ENCODE measurements at places on chromosomes 1 and 21.

GRCh38 chr1:222288053-222288452 lies 259.9 kb downstream of the HHIPL2 start:
- ATAC-seq: no peak

DNA sequence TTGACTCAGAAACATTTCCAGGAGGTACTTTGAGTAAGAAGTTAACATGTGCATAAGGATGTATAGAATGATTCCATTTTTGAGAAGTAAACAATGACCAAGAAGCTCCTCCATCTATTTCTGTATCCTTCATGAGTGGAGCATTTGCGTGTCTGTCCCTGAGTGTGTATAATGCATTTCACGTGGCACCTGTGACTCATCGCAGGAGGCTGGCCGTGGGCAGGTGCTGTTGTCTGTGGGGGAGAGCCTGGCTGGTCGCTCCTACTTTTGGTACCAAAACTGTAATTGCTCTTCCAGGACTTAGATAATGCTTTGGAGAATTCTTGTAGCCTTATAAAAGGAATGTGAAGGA lies 16.5 kb downstream of the SLC37A1 start:
- ATAC-seq: no peak

GRCh38 chr1:154014154-154014907 lies 23.8 kb downstream of the RPS27 start:
- no peak for ATAC-seq

DNA sequence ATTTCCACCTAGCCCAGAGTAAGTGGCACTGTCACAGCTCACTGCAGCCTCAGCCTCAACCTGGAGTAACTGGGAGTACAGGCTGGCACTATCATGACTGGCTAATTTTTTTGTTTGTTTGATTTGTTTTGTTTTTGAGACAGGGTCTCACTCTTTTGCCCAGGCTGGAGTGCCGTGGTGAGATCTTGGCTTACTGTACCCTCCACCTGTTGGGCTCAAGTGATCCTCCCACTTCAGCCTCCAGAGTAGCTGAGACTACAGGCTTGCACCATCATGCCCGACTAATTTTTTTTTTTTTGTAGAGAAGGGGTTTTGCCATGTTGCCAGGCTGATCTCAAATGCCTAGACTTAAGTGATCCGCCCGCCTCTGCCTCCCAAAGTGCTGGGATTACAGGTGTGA lies 2.5 kb downstream of the UCK2 start:
- ATAC-seq: no peak

GRCh38 chr1:10520952-10521351 lies 46.2 kb downstream of the PEX14 start:
- ATAC-seq: no peak

- no peak for ATAC-seq
Measured at GRCh38 chr1:205858141-205858961, 8.4 kb upstream of the PM20D1 start.

GRCh38 chr1:109667452-109668122 lies at the start of gene GSTM2:
TSS of gene GSTM2 (plus strand) at chr1:109668057. CDS start at chr1:109668116, 59 bp downstream.
- ATAC-seq: peak; percentile 99

- ATAC-seq: no peak
Measured at GRCh38 chr1:167943541-167943940, 6.7 kb upstream of the MPC2 start.

DNA sequence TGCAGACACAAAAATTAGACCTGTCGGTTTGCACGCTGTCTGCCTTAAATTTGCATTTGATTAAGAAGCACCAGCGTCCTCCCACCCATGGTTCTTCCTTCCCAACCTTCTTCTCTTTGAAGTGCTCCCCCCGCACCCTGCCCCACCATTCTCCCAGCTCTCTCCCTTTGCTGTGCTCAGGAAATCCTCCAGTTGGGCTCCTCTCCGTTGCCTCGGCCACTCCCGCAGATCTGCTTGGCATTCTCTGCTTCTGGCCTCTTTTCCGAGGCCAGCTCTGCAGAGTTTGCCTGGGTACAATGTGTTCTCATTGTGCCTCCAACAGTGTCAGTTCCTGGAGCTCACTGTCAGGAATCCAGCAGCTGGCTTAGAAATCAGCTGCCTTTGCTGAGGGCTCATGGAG lies 126.1 kb downstream of the NAV1 start:
- ATAC-seq: no peak

GRCh38 chr1:164647211-164647610 lies 88.2 kb downstream of the PBX1 start:
- ATAC-seq: no peak

GRCh38 chr21:21715266-21715969 lies 717.2 kb downstream of the NCAM2 start:
- ATAC-seq: no peak
